ENCODE measurements at places on chromosomes 1 and 21.

DNA sequence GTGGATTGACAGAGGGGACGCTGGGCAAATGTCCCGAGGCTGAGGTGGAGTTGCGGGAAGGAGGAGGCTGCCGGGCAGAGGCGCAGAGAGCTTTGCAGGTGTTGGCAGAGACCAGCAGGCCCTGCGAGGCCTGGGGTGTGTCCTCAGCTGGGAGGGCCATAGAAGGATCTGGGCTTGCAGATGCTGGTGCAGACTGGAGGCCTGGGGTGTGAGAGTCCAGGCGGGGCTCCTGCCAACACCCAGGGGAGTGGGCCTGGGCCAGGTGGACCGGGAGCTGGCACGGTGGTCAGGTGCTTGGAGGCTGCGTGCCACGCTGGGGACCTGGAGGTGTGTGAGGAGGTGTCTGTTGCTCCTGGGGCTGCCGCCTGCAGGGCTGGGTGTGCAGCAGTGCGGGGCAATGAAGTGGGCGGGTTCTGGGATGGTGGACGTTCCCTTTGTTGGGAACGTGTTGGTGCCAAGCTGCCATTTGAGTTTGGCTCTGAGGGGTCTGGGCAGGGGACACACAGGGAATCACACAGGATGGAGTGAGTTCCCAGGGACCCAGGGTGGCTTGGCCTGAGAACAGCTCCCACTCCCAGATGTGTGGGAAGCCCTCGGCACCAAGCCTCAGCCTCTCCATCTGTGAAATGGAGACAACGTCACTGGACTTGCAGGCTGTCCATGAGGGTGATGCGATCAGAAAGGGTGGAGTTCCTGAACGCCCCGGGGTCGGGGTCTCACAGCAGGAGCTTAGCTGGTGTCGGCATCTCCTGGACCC, 39.9 kb upstream of the POFUT2 start:
- no peak for DNase-seq

DNA sequence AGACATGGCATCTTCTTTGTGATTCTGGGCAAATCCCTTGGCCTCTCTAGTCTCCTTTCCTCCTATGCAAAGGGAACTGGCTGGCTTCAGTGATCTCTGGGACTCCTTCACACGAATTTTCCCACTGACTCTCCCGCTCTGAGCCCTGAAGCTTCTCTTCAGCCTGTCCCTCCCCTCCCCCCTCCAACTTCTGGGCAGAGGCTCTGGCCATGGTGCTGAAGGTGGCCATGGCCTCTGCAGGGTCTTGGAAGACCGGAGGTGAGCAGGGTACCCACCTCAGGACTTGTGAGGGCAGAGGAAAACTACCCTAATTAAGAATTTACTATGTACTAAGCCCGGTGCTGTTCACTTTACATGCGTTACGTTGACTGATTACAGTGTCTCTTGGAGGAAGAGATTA, 29.4 kb upstream of the POU3F1 start:
- DNase-seq = no peak

- no peak for DNase-seq
These were observed 139.8 kb downstream of the PRDM16 start for GRCh38 chr1:3208819-3209200.

GRCh38 chr1:87314091-87314490, 14.6 kb upstream of the LMO4 start:
- no peak for DNase-seq

- DNase-seq = no peak
These were observed 237.1 kb downstream of the TM2D1 start for GRCh38 chr1:61487801-61488200.

DNA sequence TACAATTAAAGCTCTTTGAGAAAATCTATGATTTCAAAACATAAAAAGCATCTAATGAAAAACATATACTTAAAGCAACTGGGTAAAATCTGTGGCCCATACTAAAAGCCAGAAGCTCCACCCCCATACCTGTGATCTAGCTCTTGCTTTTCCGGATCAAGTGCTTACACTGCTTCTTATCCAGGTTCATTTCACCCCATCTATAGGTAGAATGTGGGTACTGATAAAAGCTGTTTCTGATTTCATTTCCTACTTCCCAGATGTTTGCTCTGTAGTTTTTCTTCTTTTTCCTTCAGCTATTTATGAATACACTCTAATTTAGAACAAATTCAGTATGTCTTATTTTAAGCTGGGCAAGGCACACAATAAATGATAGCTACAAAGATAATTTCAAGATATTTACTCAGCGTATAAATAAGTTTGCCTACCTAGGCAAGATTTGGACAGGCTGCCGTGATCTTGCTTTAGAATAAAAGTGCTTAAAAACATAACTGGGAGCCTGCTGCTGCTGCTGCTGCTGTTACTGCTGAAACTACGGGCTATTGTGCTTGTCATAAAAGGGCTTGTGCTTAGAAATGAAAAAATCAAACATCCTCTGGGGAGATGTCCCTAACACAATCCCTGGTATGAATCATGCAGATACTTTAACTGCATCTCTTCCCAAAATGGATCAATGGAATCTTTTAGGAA, 2.1 kb downstream of the SIPA1L2 start:
- no peak for DNase-seq

DNA sequence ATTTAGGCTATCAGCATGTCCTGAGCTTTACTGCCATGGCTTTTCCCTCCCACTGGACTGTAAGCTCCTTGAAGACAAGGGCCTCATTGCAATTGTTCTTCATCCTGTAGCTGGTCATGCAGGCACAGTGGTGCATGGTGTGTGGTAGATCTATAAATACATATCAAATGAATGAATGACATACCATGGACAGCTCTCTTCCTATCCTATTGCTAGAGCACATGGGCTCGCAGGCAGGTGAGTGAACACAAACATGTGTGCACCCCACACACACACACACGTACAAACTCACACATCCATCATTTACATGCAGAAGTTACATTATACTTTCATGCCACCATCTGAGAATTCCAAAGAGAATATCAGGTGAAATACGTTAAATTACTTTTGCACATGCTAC, 172.9 kb upstream of the RUNX1 start:
- DNase-seq = no peak

DNA sequence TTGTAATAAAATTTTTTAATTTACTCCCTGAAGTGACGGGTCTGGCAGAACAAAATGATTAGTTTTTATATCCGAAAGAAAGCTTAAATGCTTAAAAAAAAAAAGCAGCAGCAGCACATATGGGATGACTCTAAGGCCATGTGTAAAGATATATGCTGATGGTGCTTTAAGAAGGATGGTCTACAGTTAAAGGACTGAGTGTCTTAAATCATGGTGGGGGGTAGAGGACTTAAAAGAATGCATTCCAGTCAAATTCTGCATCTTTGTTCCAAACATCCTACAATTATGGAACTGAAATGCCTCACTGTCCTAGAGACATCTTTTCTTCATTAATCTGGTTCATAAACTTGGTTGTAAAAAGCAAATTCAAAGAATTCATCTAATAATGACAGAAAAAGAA, 7.0 kb downstream of the KDM5B start:
- DNase-seq = no peak

DNA sequence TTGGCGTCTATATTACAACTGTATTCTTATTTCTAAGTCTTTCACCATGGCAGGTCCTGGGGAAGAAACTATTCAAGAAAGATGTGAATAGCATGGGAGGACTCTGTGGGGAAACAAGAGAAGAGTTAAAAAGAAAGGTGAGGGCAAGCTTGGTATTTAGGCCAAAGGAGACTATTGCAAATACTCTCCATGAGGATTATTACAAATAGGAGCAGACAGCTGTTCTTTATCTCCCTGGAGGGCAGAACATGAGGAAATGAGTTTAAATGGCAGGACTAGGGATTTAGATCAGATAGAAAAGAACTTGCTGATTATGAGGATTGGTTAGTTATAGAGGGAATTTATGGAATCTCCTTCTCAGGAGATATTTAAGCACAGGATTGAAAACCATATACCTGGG, 186.8 kb downstream of the CDC7 start:
- no peak for DNase-seq

DNA sequence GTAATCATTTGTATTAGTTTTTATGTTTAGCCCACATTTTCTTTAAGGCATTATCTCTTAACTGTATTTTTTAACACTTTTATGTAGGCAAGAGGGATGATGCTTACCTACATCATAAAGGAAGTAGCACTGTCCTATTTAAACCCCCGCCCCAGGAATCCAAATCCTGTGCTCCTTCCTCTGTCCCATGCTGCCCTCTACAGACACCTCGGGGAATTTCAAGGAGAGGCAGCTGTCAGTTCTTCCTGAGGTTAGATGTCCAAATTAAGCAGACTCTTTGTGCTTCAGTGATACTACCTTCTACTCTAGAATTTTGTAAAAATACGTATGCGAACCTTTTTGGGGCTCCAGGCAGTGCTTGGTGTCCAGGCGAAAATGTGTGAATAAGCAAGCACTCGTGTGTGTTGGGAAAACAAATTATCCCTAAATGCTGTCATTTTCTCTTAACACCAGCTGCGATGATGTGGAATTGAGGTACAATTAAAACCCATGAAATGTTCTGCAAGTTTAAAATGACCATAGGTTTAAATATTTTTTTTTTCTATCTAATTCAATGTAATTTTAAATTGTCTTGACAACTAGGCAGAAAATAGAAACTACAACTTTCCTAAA, 19.2 kb downstream of the CRCT1 start:
- DNase-seq = no peak

GRCh38 chr1:107499139-107499744, 358.4 kb downstream of the NTNG1 start:
- no peak for DNase-seq

GRCh38 chr1:186473047-186473446, 12.1 kb upstream of the PDC start:
- DNase-seq = no peak

GRCh38 chr1:61536174-61537108, 188.5 kb downstream of the TM2D1 start:
- no peak for DNase-seq

DNA sequence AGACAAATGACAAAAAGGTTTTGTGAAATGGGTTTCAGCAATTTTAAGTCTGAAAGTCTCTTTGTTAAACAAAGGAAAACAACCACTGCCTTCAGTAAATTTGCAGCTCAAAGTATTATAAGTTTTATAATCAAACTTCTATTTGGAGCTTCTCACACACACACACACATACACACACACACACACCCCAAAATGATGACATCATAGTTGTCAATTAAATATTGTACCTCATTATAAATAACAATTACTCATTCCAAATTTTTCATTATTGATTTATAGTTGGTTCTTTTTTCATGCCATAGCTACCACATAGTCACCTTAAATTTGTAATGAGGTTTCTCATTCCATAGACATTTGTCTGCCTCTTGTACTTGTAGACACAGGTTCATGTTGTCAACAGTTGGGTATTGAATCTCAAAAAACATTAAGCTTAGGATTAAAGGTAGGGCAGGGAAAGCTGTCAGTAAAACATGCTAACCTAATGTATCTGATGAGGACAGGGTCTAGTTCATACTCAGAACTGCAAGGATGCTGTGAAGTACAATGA, 2.4 kb upstream of the SERTAD4 start:
- DNase-seq = no peak

GRCh38 chr1:75426688-75427087, 184.2 kb downstream of the SLC44A5 start:
- DNase-seq = no peak
